SK-N-SH treated with all-trans-retinoic acid at 6 μM for 48 hours (cell line): ENCODE measurements at places on chromosomes 1 and 21.

- ATAC-seq, result peak; percentile 90
Measured at GRCh38 chr1:15975358-15975804, 520 bp downstream of the ZBTB17 start.

- ATAC-seq, result no peak
Measured at GRCh38 chr1:232164078-232164963, 465.6 kb downstream of the SIPA1L2 start.

- ATAC-seq, result peak; percentile 81
Measured at GRCh38 chr1:115669002-115669673, 27.4 kb downstream of the VANGL1 start.

DNA sequence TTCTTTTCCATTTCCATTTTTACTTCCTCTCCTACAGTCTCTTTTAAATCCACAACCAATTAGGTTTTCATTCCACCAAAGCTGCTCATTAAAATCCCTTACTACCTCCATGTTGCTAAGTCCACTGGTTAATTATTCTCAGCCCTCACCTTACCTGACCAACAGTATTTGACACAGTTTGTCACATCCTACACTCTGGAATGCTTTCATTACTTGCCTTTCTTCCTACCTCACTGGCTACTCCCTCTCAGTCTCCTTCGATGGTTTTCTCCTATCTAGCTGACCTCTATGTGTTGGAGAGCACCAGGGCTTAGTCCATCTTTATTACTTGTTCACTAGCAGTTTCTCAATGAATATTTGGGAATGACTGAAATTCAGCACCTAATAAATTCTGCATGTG lies 78.6 kb downstream of the NME7 start:
- ATAC-seq, result no peak
